ENCODE measurements at places on chromosomes 2 and 18.

GRCh38 chr2:65220432-65221131 is 7.0 kb upstream of the ACTR2 start:
- DNase-seq: no peak

- no peak for DNase-seq
Measured at GRCh38 chr2:71895320-71896161, 252.1 kb downstream of the CYP26B1 start.

GRCh38 chr2:235325151-235325550 is 168.7 kb upstream of the AGAP1 start:
- DNase-seq: no peak

- no peak for DNase-seq
Measured at GRCh38 chr2:233185963-233186362, 65.5 kb upstream of the ATG16L1 start.

DNA sequence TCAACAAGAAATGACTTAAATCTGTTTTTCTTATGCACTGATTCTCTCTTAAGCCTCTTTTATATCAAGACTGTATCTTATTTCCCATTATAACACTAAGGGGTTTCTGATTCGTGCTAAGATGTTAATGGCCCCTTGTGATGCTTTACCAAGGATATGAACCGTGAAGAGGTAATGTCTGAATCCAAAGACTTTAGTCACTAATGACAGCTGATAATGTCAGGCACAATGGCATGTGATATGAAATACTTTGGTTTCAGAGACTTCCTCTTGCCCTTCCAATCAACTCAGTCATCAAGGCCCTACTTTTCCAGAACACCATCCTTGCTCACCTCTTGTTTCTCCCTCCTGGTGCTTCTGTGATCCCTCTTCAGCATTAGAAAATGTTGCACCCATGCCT is 262.8 kb downstream of the KCNE4 start:
- no peak for DNase-seq

GRCh38 chr18:77815666-77816338 is 566.2 kb downstream of the GALR1 start:
- DNase-seq: no peak

DNA sequence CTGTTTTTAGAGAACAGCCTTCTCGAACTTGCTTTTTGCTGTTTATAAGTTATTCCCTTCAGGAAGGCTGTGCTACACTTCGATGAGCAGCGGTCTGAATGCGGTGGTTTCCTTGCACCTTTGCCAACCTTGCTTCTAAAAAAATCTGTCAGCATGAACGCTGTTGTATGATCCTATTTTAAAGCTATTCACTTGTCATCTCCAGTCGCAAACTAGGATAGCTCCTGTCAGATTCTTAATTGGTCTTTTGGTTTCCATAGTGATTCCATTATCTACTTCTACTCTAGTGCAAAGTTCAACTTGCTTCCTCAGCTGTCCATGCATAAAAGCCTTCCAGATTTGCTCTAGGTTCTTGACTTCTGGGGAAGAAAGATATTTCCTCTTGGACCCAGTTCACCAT is 76.3 kb upstream of the GALNT3 start:
- DNase-seq: no peak

DNA sequence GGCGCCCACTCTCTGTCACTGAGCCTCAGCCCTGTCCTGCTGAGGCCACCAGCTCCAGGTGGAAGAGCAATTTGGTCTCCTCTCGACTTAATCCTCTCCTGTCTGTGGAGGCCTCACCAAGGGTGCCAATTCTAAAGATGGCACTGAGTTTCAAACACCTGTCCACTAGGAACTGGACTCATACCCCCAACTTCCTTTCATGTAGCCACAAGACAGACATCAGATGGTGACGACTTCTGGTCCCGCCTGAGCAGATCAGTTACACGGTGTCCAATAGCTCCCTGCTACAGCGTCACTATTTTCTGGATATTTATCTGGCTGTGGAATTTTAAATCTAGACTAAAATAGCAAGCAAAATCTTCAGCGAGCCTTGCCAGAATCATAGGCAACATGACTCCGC is 24.5 kb upstream of the SP5 start:
- DNase-seq: no peak

- DNase-seq: no peak
Measured at GRCh38 chr2:61414674-61415073, 56.2 kb downstream of the USP34 start.

DNA sequence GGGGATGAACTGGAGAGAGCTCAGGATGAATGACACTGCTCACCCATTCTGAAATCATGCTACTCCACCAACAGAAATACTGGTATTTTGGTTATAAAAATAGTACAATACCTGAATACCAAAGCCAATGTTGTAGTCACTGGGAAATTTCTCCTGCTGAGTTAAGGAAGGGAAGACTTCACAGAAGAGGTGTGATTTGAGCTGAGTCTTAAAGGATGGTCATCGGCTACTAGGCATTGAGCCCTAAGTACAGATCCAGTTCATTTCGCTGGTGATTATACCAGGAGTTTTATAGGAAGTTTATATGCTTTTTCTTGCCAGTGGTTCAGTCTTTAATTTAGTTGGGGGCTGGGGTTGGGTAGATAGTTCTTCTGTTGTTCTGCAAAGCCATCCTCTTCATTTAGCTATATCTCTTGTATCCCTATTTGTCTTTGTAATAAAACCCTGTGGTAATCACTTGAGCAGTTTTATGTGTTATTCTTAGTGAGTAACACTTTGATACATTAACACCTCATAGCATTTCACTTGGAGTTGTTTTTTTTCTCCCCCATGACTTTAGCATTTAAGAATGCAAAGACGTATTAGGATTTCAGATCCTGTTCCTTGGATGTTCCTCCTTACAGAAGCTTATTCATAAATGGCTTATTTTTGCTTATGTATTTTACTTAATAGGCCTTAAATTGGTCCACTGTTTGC is 239.9 kb upstream of the FOSL2 start:
- DNase-seq: no peak

DNA sequence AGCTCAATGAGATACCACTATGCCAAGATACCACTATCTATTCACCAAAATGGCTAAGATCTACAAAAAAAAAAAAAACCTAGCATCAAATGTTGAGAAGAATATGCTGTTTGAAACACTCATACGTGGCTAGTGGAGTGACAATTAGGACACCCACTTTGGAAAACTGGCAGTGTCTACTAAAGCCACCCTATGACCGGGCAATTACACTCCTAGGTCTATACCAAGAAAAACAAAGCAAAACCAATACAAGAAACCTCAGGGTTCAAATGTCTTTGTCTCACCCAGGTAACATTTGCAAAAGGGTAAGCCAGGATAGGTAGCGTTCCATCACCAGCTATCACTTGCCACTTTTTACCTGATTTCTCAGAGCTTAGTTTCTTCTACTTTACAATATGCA is 123.6 kb upstream of the CAB39 start:
- DNase-seq: no peak

- no peak for DNase-seq
Measured at GRCh38 chr2:43934567-43934966, 61.2 kb downstream of the LRPPRC start.

- DNase-seq: no peak
Measured at GRCh38 chr2:222942561-222942960, 81.7 kb downstream of the ACSL3 start.

DNA sequence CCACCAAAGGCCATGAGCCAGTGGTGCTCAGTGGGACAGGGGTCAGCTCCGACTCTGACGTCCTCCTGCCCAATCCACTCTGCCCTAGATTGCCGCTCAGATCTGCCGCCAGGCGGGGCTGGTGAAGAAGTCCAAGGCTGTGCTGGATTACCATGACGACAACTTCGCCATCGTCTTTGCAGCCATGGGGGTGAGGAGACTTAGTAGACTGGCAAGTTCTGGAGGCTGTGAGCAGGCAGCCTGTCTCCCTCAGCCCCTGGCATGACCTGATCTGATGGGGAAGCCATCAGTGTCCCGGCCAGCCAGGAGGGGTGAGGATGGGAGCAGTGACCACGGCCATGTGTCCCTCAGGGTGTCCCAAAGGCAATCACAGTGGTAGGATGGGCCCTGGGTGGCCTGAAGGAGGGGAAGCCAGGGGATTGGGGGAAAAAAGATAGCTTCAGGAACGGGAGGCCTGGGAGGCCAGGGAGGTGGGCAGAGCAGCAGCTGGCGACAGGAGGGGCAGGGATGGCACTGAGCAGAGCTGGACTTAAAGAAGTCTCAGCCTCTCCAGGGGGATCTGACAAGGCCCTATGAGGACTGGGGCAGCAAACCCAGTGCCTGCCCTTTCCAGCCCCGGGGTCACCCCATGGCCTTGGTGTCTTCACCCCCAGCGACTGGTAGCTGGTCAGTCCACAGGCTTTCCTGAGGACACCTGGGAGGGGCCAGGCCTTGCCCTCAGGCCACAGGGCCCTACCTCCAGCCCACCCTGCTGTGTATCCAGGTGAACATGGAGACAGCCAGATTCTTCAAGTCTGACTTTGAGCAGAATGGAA is 17.4 kb upstream of the ANKRD53 start:
- no peak for DNase-seq

DNA sequence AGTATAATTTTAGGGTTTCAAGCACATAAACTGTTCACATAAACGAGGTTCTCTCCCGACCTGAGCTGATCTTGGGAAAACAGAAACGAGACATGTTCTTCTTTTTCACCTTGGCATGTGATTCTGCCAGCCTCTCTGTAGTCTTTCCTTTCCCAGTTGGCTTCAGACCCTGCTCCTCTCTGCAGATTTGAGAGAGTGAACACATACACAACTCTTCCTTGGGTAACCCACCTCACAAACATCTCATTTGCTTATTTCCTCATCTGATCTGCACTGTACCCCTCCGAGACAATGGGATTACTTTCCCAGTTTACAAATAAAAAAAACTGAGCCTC is 46.1 kb downstream of the REEP1 start:
- DNase-seq: no peak

DNA sequence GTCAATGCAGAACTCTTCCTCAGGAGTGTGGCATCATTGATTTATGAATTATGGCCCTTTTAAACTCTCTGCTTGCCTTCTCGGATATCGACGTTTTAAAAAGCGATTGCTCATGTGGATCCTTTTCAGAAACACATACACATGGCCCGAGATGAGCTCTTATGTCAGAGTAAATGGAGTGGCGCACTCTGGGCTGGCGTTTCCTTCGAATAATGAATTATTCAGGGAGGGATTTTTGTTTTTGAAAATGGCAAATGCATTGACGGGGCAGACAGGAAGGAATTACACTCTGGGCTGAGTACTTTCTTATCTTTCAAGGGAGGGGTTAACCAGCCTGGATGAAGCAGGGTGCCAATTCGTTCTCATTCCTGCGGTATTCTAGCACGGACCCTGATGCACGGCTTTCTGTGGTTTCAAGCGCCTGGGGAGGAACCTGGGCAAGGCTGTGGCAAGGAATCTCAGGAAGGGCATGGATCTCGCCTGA is 142.7 kb downstream of the PRKCE start:
- no peak for DNase-seq

DNA sequence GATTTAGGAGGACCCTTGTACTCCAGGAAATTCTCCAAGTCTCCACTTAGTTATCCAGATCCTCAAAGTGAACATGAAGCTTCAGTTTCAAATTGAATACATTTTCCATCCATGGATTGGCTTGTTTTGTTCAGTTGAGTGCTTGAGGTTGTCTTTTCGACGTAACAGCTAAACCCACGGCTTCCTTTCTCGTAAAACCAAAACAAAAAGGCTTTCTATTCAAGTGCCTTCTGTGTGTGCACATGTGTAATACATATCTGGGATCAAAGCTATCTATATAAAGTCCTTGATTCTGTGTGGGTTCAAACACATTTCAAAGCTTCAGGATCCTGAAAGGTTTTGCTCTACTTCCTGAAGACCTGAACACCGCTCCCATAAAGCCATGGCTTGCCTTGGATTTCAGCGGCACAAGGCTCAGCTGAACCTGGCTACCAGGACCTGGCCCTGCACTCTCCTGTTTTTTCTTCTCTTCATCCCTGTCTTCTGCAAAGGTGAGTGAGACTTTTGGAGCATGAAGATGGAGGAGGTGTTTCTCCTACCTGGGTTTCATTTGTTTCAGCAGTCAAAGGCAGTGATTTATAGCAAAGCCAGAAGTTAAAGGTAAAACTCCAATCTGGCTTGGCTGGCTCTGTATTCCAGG is at the start of gene CTLA4:
CTLA4 (plus strand) TSS at position 211 of the 640 bp plus-strand sequence; CDS start at position 383, 172 bp downstream.
- no peak for DNase-seq

DNA sequence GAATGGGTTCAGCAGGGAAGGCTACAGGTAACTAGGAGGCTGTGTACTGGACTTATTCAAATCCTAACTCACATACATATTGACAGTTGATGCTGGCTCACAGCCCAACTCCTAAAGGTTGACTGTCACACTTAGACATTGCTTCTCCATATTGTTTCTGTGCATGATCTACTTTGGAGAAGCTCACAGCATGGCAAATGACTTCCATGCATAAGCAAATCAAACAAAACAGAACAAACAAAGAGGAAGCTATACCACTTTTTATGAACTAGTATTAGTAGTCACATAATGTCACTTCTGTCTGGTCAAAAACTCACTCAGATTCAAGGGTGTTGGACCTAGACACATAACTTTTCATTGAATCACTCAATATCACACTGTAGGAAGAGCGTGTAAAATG is 43.8 kb upstream of the CDH19 start:
- no peak for DNase-seq

GRCh38 chr2:240482141-240482540 is 46.7 kb downstream of the GPC1 start:
- DNase-seq: no peak

- no peak for DNase-seq
Measured at GRCh38 chr2:145851730-145852129, 1331.8 kb upstream of the ZEB2 start.

DNA sequence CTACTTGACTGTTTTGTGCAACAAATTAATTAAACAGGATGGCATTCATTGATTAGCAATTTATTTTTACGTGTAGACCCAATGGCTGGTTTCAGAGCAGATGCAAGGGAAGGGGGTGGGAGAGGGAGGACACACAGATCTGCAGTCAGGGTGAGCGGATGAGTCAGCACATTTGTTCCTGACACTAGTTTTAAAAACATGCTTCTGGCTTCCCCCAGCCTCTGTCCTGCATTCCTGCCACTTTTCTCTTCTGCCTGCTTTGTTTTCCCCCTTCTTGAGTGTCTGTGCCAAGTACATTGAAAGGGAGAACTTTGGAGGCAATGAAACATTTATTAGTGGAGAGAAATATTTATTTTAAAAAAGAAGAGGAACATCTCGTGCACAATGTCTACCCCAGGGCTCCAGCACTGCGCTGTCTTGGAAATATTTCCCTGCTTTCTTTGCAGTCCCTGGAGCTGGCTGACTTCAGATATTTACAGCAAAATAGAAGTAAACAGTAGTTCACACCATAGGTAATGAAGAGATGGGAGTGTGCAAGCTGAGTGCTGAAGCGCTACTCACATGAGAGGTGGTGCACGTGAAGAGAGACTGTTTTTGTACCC is 52.2 kb downstream of the NRP2 start:
- DNase-seq: no peak

DNA sequence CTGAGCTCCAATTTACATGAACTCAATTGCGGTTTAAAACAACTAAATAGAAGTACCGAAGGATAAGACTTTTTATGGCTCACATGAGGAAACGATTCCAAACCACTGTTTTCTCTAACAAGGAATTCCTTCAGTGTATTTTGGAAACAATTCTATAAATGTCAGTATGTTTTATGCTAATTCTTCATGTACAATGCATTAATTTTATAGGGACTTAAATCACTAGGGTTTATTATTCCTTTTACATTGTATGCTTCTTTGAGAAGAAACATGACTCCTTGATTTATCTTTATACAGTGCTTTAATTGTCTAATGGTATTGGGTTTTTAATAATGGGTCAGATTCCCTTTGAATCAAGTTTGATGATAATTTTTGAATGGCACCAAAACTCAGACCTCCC is 566.8 kb downstream of the EPHA4 start:
- no peak for DNase-seq

Data from effector CD4-positive, alpha-beta T cell (primary cell).